ENCODE measurements at places on chromosomes 7 and 10.

DNA sequence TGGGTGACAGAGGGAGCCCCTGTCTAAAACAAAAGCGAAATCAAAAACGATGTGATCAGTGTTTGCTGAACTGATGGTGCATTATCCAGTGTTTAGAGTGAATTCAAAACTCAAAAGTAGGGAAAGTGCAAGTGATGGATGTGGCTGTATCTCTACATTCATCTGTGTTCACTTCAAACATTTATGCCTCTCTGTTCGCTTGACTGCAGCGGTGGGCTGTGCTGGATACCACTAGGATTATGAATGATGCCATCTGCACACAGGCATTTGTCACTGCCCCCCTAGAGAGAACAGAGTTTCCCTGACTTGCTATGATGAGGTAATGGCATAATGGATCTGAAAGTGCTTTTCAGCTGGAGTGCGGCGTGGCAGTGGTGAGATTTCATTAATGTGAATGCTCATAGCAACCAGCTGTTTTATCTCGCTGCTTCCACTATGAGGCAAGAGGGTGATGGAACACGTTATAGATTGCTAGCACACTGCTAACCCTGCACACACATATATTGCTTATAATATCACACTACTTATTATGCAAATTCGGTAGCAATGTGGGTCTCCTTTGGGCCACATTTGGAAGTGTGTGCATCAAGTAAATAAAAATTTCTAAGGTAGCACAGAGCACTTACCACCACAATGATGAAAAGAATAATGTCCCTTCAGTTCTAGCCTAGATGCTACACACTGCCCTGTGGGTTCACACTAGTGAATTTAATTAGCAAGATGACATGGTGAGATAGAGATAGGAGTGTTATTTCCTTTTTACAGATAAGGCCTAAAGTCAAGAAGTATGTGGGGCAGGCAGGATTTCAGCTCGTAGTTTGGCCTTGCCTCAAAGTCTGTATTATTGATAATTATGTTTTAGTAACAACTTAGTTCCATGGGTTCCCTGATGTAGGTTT is 164.7 kb downstream of the CAMK1D start:
- H3K4me3 ChIP-seq, result no peak overlapping the region
- no peaks in the 10 kb centered on the region for H3K36me3 ChIP-seq
- H3K27me3 ChIP-seq, result no peaks in the 10 kb centered on the region
- no peaks in the 10 kb centered on the region for H3K4me1 ChIP-seq
- DNase-seq, result no peak

GRCh38 chr7:112447406-112447805 is 2.9 kb upstream of the IFRD1 start:
- no peaks in the 10 kb centered on the region for H3K36me3 ChIP-seq
- no peak overlapping the region for H3K27ac ChIP-seq
- H3K4me1 ChIP-seq, result peaks cover 21% of the 10 kb centered on the region
- H3K4me3 ChIP-seq, result no peak overlapping the region

GRCh38 chr7:148262721-148263229 is 327.8 kb upstream of the C7orf33 start:
- H3K4me1 ChIP-seq, result peaks cover 8% of the 10 kb centered on the region
- peaks cover 3% of the 10 kb centered on the region for H3K27me3 ChIP-seq
- no peaks in the 10 kb centered on the region for H3K36me3 ChIP-seq
- peak overlapping the region; percentile 58 for H3K4me3 ChIP-seq
- DNase-seq, result peak; percentile 90

DNA sequence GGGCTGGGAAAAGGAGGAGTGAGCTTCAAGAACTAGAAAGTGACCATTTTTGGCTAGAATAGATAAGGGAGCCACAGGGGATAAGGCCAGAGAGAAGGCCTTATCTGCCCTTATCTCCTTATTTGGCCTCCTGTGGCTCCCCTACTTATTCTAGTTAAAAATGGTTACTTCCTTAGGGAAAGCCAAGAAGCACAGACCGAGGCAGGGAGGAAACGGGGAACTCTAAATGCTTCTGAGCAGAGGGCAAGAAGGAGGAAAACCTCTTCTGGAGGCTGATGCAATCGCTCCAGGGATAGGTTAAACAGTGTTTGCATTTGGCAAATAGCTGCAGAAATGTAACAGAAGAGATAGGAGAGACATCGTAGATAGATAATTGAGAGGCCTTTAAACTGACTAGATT is 18.6 kb downstream of the NRP1 start:
- peaks cover 22% of the 10 kb centered on the region for H3K4me1 ChIP-seq
- H3K36me3 ChIP-seq, result peaks cover 29% of the 10 kb centered on the region
- no peak for DNase-seq
- no peak overlapping the region for H3K27ac ChIP-seq
- H3K27me3 ChIP-seq, result no peaks in the 10 kb centered on the region

- peaks cover 4% of the 10 kb centered on the region for H3K27me3 ChIP-seq
- DNase-seq, result no peak
- no peak overlapping the region for H3K4me3 ChIP-seq
Observed at GRCh38 chr10:68092512-68092911, 16.8 kb upstream of the MYPN start.

DNA sequence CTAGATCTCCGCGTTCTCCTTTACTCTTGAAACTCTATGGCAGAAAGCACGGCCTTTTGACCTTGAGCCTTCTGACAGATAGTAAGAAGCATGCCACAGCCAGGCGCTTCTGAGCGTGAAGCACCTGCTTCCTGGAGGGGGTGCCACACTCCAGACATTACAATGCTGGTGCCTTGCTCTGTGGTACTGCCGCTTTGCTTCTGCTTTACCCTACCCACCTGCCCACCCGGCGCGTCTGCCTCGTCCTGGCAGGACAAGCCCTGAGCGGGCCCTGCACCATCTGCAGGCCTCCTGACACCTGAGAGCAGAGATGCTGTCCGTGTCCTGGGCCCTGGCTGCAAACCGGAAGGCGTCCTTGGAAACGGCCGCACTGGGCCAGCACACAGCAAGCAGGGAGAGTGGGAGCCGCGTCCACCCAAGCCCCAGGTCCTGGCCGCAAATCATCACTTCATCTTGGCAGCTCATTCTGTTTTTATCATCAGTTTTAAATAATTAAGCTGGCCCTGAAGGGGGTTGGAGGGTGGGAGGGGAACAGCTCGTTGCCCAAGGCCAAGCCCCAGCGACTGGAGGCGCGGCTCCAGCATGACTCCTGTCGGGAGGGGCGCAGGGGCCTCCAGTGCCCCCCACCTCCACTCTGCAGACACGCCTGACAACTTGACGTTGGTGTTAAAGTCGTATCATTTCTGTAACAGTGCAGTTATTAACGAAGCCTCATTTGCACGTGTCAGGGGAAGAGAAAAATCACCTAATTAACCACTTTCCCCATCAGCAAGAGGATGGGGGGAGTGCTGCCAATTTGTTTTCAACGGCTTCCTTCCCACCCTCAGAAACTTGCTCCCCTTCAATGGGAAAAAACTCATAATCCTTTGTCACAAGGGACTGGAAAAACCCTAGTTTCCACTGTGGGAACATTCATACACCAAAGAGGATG is 132.2 kb downstream of the MAD1L1 start:
- peaks cover 63% of the 10 kb centered on the region for H3K4me1 ChIP-seq
- H3K4me3 ChIP-seq, result no peak overlapping the region
- no peaks in the 10 kb centered on the region for H3K36me3 ChIP-seq
- no peak for DNase-seq
- no peaks in the 10 kb centered on the region for H3K27me3 ChIP-seq

DNA sequence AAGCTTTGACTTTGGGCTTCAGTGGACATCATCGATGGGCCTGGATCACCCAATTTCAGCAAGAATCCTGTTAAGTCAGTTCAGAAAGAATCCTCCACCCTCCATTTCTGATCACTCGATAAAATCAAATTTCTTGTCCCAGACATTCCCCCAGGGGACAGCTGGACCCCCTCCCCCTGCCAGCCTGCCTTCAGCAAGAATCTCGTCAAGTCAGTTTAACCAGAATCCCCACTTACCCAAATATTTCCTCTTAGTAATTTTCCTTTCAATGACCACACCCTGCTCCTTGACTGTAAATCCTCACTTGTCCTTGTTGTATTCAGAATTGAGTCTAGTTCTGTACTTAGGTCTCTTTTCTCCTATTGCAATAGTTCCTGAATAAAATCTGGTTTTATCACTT is 766.9 kb downstream of the XPNPEP1 start:
- H3K27me3 ChIP-seq, result no peaks in the 10 kb centered on the region
- H3K4me1 ChIP-seq, result peaks cover 7% of the 10 kb centered on the region
- H3K27ac ChIP-seq, result no peak overlapping the region
- H3K36me3 ChIP-seq, result no peaks in the 10 kb centered on the region
- no peak overlapping the region for H3K4me3 ChIP-seq

DNA sequence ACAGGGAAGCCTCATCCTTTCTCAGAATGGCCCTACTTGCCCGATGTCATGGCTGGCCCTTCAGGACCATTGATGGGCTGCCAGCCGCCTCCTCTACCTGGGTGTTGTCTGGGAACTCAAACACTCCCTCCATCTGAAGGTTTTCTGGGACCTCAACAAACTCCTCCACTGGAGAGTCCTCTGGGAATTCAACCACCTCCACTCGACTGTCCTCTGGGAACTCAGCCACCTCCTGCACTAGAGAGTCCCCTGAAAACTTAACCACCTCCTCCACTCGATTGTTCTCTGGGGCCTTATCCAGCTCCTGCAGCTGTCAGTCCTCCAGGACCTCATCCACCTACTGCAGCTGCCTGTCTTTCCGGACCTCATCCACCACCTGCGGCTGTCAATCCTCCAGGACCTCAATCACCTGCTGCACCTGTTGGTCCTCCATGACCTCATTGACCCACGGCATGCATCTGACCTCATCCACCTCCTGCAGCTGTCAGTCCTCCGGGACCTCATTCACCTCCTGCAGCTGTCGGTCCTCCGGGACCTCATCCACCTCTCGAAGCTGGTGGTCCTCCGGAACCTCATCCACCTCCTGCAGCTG is 37.1 kb downstream of the MAT1A start:
- H3K4me1 ChIP-seq, result no peaks in the 10 kb centered on the region
- DNase-seq, result no peak
- peaks cover 16% of the 10 kb centered on the region for H3K27me3 ChIP-seq
- no peak overlapping the region for H3K4me3 ChIP-seq
- no peaks in the 10 kb centered on the region for H3K36me3 ChIP-seq
- no peak overlapping the region for H3K27ac ChIP-seq

DNA sequence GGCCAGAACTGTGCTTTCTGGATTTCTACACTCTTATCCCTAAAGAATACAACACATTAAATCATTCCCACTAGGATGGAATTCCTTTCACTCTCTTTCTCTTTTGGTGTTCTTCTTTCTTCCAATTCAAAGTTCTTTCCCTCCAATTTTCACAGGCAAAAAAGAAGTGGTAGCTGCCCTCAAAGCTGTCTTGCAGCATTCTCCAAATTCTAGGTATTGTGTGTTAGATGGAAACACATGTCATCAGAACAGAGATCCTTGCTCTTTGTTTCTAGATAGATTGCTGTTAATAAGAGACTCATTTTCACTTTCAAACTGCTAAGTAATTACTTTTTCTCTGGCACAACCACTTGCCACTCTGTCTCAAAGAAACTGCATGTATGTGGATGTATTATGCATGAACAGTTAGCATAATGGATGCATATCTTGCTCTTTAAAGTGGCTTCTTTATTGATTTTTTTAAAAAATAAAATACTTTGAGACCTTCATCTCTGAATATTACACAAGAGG is 31.0 kb downstream of the SHTN1 start:
- DNase-seq, result no peak
- no peaks in the 10 kb centered on the region for H3K27me3 ChIP-seq
- peaks cover 22% of the 10 kb centered on the region for H3K4me1 ChIP-seq
- H3K27ac ChIP-seq, result no peak overlapping the region
- no peak overlapping the region for H3K4me3 ChIP-seq

All from mesothelial cell of epicardium (in vitro differentiated cells).